HFFc6 (cell line): ENCODE measurements at places on chromosomes 7 and 10. TPM values are rescaled to one million over a fixed set of nuclear protein-coding genes. Genes with fewer than 3 reads are reported as not detected.

- H3K4me3 ChIP-seq = no peak overlapping the region
- H3K4me1 ChIP-seq = no peaks in the 10 kb centered on the region
- DNase-seq = peak; percentile 43
- H3K27me3 ChIP-seq = peaks cover 3% of the 10 kb centered on the region
- no peak overlapping the region for H3K27ac ChIP-seq
Measured at GRCh38 chr7:83410989-83411591, 237.8 kb downstream of the SEMA3E start.

DNA sequence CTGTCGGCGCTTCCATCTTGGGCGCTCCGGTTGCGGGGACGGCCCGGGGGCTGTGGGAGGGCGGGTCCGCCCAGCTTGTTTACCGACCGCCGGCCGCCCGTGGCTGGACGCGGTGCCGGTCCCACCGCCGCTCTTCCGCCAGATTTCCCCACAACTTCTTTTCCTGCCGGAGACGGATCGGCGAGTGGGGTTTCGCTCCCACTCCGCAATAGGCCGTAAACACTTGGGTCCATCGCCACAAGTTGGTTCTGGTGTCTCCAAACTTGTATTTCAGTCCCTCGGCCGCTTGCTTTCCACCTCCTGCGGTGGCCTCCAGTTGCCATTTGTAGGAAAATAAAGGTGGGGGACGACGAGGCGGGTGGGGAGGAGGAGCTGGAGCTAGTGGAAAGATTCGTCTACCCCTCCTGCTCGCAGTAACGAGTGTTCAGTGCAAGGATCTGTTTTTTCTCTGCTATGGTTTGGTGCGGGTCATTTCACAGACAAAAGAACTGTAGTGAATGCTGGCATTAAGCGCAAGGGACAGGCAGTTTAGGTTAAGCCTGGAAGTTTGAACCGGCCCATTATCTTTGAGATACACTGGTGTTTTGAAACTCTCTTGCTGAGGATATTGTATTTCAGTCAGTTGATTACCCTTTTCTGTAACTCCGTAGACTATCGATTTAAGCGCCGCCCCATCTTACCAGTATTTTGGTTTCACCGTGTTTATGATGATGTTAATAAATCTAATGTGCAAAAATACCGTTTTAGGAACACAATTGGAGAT, 24.3 kb upstream of the ZRANB1 start:
- H3K27me3 ChIP-seq = no peaks in the 10 kb centered on the region; the same call in 1 of the 2 replicates
- DNase-seq = peak; percentile 29
- H3K4me1 ChIP-seq = peaks cover 44% of the 10 kb centered on the region
- no peaks in the 10 kb centered on the region; the same call in none of the 2 replicates for H3K36me3 ChIP-seq

DNA sequence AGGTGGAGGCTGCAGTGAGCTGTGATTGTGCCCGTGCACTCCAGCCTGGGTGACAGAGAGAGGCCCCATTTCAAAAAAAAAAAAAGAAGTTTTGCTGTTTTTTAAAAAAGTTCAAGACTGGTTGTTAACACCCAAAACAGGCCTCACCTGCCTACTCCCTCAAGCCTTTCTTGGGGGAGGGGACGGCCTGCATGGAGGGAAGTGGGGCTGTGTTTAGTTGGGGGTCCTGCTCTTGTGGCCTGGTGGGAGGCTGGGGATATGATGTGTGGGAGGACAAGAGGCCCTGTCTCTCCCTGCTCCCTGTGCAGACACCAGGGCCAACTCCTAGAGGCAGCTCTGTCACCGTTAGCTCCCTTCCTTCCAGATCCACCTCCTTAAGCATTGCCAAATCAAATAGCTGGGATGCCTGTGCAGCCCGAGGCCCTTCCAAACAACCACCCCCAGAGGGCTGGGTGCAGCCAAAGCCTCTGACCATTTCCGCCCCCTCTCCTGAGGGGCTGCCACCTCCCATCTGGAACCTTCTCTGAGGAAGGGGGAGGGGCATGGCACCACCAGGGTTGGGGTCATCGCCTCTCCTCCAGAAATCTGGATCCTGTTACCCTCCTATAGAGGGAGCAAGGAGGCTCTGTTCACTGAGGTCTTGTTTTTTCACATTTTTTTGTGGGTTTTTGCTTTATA, 32.9 kb upstream of the ANKRD2 start:
- peak; percentile 70 for DNase-seq
- H3K4me1 ChIP-seq = peaks cover 67% of the 10 kb centered on the region
- H3K4me3 ChIP-seq = peak overlapping the region; percentile 7
- peak overlapping the region; percentile 79 for H3K27ac ChIP-seq

- H3K27me3 ChIP-seq = peaks cover 3% of the 10 kb centered on the region
- DNase-seq = peak; percentile 94
- H3K4me1 ChIP-seq = peaks cover 71% of the 10 kb centered on the region
- H3K4me3 ChIP-seq = peak overlapping the region; percentile 72
- H3K27ac ChIP-seq = peak overlapping the region; percentile 99
Measured at GRCh38 chr7:44087911-44088838, 5.8 kb upstream of the POLM start.

DNA sequence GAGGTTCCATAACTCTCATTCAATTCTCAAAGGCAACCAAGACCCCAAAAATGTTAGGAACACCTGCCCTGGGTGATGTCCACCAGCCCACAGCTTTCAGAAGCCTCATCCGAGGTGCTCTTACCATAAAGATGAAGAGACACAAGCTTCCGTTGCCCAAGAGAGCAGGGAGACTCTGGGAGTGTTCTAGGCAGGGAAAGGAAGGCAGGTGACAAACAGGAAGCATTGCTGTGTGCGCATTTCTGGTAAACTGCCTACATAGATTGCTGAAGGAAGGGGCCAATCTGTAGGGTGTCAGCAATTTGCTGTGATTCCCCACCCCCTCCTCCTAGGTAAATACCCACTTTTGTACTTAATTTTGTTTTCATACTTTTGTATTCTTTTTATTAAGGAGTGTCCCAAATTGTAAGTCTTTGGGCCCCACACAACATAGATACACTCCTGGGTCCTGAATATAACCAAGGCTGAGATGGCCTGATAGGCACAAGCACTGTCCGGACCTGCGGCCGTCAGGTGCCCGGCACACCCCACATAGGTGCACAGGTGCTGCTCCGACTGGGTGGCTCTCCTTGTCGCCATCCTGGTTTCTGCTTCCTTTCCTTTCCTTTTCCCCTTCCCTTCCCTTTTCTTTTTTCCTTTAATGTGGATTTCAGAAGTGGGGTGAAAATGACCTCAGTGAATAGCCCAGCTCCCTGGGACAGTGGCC, 51.4 kb upstream of the SMNDC1 start:
- H3K27ac ChIP-seq = peak overlapping the region; percentile 94
- no peak for DNase-seq
- H3K4me1 ChIP-seq = peaks cover 92% of the 10 kb centered on the region
- no peaks in the 10 kb centered on the region; the same call in 1 of the 2 replicates for H3K27me3 ChIP-seq
- H3K4me3 ChIP-seq = no peak overlapping the region

DNA sequence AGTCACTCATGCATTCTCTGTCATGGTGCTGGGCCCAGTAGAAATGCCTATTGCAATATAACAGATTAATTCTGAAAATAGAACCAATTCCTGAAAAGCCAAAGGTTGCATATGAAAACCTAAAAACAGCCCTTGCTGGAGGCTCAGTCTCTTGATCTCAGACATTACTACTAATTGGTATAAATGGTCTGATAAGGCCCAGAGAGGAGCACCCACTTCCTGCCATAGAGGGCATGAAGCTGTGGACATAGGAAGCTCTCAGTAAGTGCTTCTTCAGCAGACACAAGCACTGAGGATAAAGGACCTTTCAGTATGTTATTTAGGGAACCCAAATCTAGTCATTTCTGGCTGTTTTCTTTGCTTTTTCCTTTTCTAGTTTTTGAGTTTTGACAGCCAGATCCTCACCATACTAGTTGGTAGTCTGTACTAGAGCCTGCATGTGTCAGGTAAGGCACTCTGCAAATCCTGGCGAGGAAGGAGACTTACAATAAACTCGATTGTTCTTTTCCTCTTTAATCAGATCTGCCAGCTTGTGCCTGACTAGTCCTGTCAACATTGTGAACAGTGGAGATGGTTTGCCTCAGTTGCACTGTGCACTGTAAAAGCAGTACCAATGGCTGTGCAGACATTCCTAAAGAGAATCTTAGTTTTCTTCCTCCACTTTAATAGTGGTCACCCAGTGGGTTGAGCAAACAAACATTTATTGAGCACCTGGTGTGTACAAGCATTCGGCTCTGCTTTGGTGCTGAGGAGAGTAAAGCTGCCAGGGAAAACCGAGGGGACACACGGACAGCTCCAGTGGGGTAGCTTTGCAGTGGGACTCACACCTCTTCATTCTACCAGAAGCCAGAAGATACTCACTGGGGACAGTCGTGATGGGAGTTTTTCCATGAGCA, 140.9 kb downstream of the CHN2 start:
- H3K27me3 ChIP-seq = peaks cover 8% of the 10 kb centered on the region
- no peaks in the 10 kb centered on the region for H3K4me1 ChIP-seq
- no peak for DNase-seq
- no peak overlapping the region for H3K4me3 ChIP-seq
- no peak overlapping the region for H3K27ac ChIP-seq

Gene CISD1
- 47.9 and 55.2 TPM in 2 replicates for total RNA-seq

Gene ARL5B
- 6.9 and 9.1 TPM in 2 replicates for total RNA-seq

Gene IFIT5
- total RNA-seq = 18.2 to 22.2 TPM (median 20.7 TPM) in 3 replicates
